ENCODE measurements at places on chromosomes 3 and 15. TPM values are rescaled to one million over a fixed set of nuclear protein-coding genes. Genes with fewer than 3 reads are reported as not detected.

The WNT5A gene
- total RNA-seq: 2.7 TPM

The CPN2 gene
- total RNA-seq: 1.5 TPM

The CCR3 gene
- total RNA-seq: not detected

The APBA2 gene
- 0.50 TPM for total RNA-seq

DNA sequence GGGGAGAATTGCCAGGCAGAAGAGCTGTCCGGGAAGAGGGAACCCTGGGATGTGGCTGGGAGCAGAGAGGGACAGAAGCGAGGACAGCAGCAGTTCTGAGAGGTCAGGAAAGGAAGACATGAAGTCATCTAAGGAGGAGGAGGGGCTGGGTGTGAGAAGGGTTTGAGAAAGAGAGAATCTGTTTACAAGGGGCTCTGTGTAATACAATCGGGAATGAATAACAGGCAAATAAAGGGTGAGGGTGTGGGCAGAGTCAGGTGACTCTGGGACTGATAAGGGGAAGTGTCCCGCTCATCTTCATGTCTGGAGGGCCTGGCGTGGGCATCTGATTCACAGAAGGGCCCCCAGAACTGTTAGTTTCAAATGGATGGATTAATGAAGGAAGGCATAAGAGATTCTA, 191.3 kb downstream of the XXYLT1 start:
- H3K4me3 ChIP-seq: no peak overlapping the region
- peaks cover 40% of the 10 kb centered on the region for H3K4me1 ChIP-seq
- no peak for DNase-seq
- H3K36me3 ChIP-seq: no peaks in the 10 kb centered on the region

DNA sequence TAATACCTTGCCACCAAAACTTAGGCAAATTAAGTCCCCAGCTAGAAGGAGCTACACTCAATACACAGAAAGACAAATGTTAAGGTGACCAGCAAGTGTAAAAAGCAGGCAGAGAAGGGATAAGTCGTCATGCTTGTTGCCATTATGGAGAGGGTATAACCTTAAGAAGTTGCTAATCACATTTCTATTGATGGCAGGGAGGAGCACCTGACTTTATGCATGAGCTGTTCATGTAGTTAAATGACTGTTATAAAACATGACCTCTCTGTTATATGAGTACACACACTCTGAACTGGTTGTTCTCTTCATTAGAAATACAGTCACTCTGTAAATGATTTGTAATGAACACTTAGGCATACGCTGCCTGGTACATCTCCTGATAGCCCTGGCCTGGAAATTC, 6.6 kb upstream of the CCNL1 start:
- no peaks in the 10 kb centered on the region for H3K4me1 ChIP-seq
- H3K27ac ChIP-seq: no peak overlapping the region
- DNase-seq: no peak
- no peaks in the 10 kb centered on the region for H3K36me3 ChIP-seq

- H3K36me3 ChIP-seq: no peaks in the 10 kb centered on the region
- no peak overlapping the region for H3K4me3 ChIP-seq
- no peak for DNase-seq
- no peaks in the 10 kb centered on the region for H3K4me1 ChIP-seq
- no peak overlapping the region for H3K27ac ChIP-seq
- no peaks in the 10 kb centered on the region for H3K27me3 ChIP-seq
Measured at GRCh38 chr15:56307180-56307579, 58.0 kb upstream of the TEX9 start.

DNA sequence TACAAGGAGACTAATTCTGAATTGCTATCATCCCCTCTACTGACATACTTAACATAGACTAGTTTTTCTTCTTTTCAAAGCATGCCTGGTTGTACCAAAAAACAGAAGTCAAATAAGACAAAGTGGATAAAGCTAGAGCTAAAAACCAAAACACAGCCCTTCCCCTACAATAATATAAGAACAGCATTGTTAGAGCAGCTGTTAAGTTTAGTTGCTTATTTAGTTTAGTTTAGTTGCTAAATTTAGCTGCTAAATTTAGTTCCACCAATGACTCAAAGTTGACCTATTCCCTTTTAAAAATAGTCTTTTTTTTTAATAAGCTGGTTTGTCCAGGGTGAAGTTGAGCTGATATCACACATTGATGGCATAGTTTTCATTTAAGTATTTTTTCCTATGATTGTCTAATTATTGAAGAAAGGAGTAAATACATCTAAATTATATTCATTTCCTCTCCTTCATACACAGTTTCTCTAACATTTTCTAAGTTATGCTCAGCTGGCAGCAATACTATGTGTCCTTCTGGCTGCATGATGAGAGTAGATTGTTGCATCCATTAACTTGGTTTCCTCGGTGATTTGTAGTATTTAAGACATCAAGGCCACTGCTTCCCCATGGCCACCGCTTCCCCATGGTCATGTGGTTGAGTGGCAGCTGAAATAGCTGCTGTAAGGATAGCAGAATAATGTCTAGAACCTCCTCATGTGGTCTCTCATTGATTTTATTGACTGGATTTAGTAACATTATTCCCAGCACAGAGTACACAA, 718.6 kb upstream of the NECTIN3 start:
- H3K4me1 ChIP-seq: no peaks in the 10 kb centered on the region
- no peaks in the 10 kb centered on the region for H3K36me3 ChIP-seq
- no peaks in the 10 kb centered on the region for H3K27me3 ChIP-seq
- no peak overlapping the region for H3K27ac ChIP-seq

- no peak for DNase-seq
- no peaks in the 10 kb centered on the region for H3K27me3 ChIP-seq
- H3K4me1 ChIP-seq: no peaks in the 10 kb centered on the region
- no peak overlapping the region for H3K4me3 ChIP-seq
- H3K36me3 ChIP-seq: no peaks in the 10 kb centered on the region
- no peak overlapping the region for H3K27ac ChIP-seq
Measured at GRCh38 chr3:144324076-144324475, 352.5 kb downstream of the DIPK2A start.

GRCh38 chr3:174417573-174417972, 441.6 kb upstream of the NAALADL2 start:
- no peak for DNase-seq
- H3K36me3 ChIP-seq: no peaks in the 10 kb centered on the region
- no peak overlapping the region for H3K4me3 ChIP-seq
- H3K27ac ChIP-seq: no peak overlapping the region

GRCh38 chr15:75059607-75060006, 36.2 kb downstream of the PPCDC start:
- DNase-seq: no peak
- H3K36me3 ChIP-seq: no peaks in the 10 kb centered on the region
- H3K4me1 ChIP-seq: peaks cover 43% of the 10 kb centered on the region
- H3K27ac ChIP-seq: no peak overlapping the region
- no peaks in the 10 kb centered on the region for H3K27me3 ChIP-seq

DNA sequence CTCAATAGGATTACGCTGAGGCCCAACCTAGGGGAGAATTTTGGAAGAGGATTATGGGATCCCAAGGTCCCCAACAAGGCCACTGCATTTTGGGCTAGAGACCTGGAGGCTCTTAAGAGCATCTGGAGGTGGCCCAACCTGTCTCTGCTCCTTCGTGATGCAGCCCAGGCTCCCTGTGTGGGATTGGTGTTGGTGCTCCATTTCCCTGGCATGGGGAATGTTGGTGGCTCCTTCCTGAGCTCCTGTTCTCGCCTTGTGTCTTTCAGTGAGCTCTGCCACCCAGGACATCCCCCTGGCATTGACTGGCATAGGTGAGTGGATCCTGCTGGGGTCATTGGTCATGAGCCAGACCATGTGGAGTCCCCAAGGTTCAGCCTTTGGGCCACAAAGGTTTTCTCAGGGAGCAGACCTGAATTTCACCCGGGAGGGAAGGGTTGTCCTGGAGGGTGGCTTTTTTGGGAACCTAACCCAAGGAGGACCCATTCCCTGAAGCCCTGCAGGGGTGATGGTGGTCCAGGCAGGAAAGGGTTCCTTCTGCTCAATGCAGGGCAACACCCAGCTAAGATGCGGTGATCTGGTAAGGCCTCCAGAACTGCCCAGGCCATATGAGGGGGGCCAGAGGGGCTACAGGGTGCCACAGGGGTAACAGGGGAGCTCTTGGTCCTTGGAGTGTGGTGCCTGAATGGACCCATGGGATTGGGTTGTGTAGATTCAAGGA, 202.5 kb downstream of the UBE3A start:
- H3K36me3 ChIP-seq: no peaks in the 10 kb centered on the region
- H3K4me3 ChIP-seq: no peak overlapping the region
- no peaks in the 10 kb centered on the region for H3K27me3 ChIP-seq
- no peak overlapping the region for H3K27ac ChIP-seq
- DNase-seq: no peak
- H3K4me1 ChIP-seq: no peaks in the 10 kb centered on the region

DNA sequence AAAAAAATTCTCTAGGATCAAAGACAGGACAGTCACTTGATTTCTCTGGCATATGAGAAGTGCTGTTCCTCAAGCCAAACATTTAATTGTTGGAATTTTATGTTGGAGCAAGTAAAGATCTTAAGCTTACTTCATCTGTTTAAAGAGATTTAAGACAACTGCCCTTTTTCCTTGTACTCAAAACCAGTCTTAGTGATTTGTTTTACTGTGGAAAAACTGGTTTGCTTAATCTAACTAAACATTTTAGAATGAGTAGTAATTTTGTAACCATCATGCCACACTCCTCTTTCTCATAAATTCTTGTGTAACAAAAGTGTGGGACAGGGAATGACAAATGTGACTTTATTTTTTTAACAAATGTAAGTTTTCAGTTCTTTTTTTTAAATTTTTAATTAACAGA, 18.4 kb downstream of the PRKCI start:
- no peak overlapping the region for H3K4me3 ChIP-seq
- no peak overlapping the region for H3K27ac ChIP-seq
- H3K27me3 ChIP-seq: no peaks in the 10 kb centered on the region
- DNase-seq: no peak
- no peaks in the 10 kb centered on the region for H3K4me1 ChIP-seq

GRCh38 chr3:50474717-50475116, 28.7 kb downstream of the CACNA2D2 start:
- no peaks in the 10 kb centered on the region for H3K27me3 ChIP-seq
- no peak overlapping the region for H3K4me3 ChIP-seq
- H3K4me1 ChIP-seq: no peaks in the 10 kb centered on the region
- no peak for DNase-seq
- H3K36me3 ChIP-seq: no peaks in the 10 kb centered on the region
- peak overlapping the region; percentile 40 for H3K27ac ChIP-seq

GRCh38 chr3:103410231-103410630, 975.4 kb downstream of the ZPLD1 start:
- H3K4me3 ChIP-seq: no peak overlapping the region
- no peaks in the 10 kb centered on the region for H3K36me3 ChIP-seq
- H3K27me3 ChIP-seq: no peaks in the 10 kb centered on the region
- DNase-seq: no peak
- H3K27ac ChIP-seq: no peak overlapping the region

DNA sequence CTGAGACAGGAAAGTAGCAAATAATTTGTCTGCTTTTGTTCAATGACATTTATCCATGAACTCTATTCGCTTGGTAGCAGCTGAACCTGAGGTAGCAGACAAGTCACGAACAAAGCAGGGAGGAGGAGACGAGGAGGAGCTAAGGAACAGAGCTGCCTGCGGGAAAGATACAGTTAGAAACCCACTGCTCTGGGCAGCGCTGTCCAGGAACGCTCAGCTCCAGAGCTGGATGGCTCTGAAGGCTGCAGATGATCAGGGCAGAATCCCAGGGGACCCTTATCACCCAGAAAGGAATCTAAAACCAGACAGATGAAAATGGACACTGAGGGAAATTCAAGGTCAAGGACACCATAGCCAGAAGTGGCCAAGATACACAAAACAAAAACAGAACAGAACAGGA, 257.8 kb downstream of the CD47 start:
- DNase-seq: no peak
- no peaks in the 10 kb centered on the region for H3K4me1 ChIP-seq
- no peak overlapping the region for H3K27ac ChIP-seq
- H3K36me3 ChIP-seq: no peaks in the 10 kb centered on the region
- no peaks in the 10 kb centered on the region for H3K27me3 ChIP-seq
- H3K4me3 ChIP-seq: no peak overlapping the region

- no peak for DNase-seq
- H3K4me3 ChIP-seq: no peak overlapping the region
- H3K36me3 ChIP-seq: no peaks in the 10 kb centered on the region
- H3K4me1 ChIP-seq: peaks cover 23% of the 10 kb centered on the region
- no peak overlapping the region for H3K27ac ChIP-seq
Measured at GRCh38 chr3:124113485-124113884, 121.6 kb upstream of the ROPN1 start.

Data from heart right ventricle (tissue), 16 donors.